ENCODE measurements at places on chromosomes 7 and 10. TPM values are rescaled to one million over a fixed set of nuclear protein-coding genes. Genes with fewer than 3 reads are reported as not detected.

Gene ACSM6
- 0.86 TPM for polyA plus RNA-seq

Gene PRF1
- polyA plus RNA-seq = 0.20 TPM

DNA sequence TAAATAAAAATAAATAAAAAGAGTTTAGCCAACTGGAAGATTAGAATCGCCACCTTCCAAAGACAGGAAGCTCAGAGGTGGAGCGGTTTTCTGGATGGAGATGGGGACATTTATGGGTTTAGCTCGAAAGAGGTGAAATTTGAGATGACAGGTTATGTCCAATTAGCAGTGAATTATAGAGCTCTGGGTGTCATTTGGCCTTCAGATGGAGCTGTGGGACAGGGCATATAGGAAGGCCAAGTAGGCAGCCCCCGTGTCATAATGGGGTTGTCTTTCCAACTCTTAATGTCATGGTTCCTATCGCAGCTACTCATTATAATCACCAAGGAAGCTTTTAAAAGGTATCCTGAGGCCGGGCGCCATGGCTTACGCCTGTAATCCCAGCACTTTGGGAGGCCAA is 21.0 kb upstream of the EEPD1 start:
- DNase-seq = peak; percentile 41

DNA sequence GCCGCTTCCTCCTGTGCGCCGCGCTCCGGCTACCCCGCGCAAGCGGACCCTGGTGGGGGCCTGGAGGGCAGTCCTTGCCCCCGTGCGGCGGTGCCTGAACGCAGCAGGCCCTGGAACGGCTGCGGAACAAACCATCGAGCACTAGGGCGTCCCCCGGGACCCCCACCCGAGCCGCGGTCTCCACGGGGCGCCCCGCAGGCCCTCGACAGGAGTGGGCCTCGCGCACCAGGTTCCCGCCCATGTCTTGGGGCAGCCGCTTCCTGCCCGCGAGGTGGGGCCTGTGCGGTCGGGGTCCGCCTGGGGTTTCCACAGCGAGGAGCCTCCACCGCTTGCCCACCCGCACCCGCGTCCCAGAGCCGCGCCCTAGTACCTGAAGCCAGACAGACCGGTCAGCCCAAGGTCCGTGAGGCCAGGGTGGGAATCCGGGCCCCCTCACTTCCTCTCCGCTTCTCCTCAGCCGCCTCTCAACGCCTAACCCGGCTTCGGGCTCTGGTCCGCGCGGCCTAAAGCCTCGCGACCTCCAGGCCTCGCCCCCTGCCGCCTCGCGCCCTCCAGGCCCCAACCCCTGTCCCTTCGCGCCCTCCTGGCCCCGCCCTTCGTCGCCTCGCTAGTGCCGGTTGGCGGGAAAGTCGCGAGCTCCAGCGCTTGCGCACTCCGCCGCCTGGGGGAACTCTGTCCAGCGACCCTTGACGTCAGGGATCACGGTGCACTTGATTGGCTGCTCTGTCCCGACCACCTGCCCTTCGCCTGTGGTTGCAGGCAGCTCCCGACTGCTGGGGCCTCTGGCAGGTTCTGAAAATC is 7.0 kb upstream of the GBX1 start:
- DNase-seq = no peak

DNA sequence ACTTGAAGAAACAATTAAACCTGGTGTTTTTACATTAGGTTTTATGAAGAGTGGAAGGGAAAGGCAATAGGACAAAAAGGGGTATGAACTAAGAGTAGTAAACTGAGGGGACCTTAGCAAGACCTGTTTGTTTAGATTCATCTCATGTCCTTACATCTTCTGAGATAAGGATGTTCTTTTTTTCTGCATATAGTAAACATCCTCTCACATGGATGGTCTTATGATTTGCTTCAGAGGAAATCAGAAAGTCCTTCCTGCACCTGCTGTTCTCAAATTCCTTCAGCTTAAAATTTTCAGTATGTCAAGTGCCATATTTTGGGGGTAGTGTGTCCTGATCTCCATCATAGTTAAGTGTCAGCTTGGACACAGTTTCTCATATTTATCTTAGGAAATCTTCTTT is 232.6 kb downstream of the ADK start:
- no peak for DNase-seq

- DNase-seq = no peak
Observed at GRCh38 chr7:110205899-110206298, 885.0 kb upstream of the LRRN3 start.

DNA sequence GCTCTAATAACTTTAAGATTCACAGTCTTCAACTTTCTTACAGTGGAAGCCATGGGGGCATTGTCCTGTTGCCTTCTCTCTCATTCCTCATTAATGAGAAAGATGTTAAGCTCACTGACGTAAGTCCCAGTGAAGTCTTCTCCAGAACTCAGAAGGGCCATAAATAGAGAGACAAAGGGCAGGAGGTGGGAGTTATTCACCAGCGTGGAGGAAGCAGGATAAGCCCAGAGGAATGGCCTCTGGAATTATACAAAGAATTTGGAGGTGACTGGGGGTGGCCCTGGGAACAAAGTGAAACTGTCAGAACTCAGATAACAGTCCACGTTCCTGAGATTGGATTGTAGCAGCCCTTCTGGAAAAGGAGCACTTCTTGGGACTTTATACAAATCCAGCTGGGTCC is 52.4 kb downstream of the SORBS1 start:
- peak; percentile 31 for DNase-seq

DNA sequence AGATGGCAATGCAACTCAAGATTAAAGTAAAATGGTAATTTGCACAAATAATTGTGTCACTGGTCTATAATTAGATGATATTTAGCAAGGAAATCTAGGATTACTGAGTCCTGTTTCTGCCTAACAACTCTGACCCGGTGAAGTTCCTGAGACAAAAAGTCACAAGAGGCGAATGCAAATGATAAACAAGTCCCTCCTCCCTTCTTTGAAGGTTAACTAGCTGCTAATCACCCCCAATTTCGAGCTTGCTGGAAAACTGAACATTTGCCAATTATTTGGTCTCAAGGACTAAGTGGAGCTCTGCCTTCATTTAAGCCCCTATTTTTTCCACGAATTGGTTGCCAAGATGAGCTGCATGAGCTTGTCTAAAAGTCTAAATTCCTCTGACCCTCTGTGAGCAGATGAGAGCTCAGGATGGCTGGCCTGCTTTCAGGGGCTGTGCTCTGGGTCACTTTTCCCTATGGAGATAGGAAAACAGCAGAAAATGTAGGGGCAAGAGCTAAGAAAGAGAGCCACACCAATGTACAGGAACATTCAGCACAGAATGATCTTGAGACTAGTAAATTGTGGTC is 127.3 kb downstream of the MBL2 start:
- no peak for DNase-seq

DNA sequence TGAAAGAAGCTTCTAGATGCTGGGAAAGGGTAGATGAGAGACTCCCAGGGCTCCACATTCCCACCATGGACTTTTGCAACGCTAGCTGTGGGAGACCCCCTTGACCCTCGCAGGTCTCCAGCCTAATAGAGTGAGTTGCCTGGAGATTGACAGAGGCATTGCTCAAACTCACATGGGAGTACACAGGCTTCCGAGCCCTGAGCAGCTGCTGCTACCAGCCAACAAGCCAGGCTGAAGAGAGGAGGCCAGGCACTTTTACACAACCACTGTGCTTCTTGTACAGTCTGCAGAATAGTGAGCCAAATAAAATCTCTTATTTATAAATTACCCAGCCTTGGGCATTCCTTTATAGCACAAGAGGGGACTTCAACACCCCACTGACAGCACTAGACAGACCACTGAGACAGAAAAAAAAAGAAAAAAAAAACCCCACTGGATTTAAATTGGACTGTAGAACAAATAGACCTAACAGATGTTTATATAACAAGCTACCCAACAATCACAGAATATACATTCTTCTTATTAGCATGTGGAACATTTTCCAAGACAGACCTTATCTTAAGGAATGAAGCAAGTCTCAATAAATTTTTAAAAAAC is 146.2 kb downstream of the ZFAND4 start:
- no peak for DNase-seq

GRCh38 chr10:21919906-21920305 is 83.6 kb downstream of the DNAJC1 start:
- no peak for DNase-seq

DNA sequence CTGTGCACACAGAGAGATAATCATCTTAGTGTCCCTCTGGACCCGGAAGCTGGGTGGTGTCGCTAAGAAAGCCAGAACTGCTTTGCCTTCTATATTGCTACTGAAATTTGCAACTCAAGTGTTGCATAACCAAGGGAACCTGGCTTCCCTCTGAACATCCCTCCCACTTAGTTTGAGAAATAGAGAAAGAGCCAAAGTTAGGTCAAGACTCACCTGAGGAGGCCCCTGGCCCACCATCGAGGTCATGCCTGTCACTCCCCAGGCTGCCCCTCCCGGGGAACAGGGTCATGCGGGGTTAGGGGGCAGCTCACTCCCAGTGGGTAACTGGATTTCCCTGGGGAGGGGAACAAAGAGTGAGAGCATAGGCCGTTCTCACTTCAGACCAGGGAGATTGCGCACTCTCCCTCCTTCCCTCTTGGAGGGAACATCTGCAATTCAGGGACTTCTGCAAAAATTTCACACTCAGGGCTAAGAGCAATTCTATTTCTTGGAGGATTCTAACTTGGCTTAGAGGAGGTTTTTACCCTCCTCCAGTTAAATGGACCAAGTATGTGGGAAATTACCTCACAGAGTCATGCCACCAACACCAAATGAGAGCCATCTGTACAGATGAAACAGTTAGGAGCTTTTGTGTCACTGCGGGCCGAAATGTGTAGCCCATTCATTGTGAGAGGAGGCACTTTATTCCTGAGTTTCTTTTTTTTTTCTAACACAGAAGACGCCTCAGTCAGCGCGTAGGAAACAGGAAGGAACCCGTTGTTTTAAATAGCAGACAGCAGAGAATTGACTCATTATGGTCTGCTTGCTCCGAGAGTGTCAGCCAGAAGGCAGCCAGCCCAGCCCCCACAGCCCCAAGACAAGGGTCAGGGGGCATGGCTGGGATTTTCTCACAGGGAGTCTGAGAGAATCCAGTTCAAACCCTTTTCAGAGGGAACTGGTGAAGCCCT is 221.3 kb downstream of the ARHGAP12 start:
- DNase-seq = peak; percentile 59

DNA sequence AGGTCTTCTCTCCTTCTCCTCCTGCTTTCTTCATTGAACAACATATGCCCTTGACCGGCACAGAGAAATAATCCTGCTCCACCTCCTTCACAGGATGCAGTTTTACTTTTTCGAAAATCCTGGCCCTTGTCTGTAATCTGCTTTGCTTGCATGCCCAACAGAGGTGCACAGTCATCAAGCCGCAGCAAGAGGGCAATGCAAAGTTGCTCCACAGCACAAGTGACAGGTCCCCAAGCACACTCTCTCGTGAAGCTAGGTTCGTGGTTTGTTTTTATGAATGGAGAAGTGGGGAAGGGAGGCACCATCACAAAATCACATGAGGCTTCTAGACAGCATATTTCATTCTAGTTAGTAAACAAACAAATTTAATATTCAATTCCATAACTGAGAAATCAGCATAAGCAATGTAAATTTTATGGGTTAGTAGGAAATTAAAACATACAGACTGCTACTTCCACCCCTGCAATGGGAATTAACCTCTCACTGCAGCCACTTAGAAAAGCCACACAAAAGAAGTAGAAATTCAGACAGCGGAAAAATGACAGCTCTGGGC is 178.8 kb downstream of the TPK1 start:
- no peak for DNase-seq

- DNase-seq = no peak
Observed at GRCh38 chr10:122486406-122487080, 25.2 kb downstream of the HTRA1 start.

DNA sequence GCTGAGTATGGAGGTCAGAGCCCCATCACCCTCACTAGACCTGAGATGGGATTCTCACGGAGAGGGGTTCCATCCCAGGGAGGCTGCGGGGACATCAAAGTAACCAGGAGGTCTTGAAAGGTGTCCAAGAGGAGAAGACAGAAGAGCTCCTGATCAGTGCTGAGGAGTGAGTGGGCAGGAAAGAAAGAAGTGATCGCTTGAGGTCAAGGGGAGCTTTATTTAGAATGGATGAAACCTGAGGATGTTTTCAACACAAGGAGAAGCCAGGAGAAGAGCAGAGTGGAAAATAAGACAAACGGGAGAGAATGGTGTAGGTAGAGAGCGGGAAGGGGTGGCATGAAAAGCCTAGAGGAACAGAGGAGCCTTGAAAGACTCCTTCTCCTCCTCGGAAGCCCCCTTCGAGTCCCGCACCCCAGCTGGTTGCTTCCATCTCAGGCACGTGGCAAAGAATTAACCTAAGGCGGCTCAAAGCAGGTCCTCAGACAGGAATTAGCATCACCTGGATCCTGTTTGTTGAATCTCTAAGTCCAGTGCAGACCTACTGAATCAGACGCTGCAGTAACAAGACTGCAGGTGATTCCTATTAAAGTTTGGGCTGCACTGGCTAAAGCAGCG is 5.8 kb downstream of the SVIL start:
- DNase-seq = no peak

GRCh38 chr7:158322616-158323530 is 264.8 kb downstream of the PTPRN2 start:
- DNase-seq = no peak

Gene BUB3
- 139 TPM for polyA plus RNA-seq

All from left kidney (tissue), 8 donors.